ENCODE measurements at places on chromosomes 1 and 21.

DNA sequence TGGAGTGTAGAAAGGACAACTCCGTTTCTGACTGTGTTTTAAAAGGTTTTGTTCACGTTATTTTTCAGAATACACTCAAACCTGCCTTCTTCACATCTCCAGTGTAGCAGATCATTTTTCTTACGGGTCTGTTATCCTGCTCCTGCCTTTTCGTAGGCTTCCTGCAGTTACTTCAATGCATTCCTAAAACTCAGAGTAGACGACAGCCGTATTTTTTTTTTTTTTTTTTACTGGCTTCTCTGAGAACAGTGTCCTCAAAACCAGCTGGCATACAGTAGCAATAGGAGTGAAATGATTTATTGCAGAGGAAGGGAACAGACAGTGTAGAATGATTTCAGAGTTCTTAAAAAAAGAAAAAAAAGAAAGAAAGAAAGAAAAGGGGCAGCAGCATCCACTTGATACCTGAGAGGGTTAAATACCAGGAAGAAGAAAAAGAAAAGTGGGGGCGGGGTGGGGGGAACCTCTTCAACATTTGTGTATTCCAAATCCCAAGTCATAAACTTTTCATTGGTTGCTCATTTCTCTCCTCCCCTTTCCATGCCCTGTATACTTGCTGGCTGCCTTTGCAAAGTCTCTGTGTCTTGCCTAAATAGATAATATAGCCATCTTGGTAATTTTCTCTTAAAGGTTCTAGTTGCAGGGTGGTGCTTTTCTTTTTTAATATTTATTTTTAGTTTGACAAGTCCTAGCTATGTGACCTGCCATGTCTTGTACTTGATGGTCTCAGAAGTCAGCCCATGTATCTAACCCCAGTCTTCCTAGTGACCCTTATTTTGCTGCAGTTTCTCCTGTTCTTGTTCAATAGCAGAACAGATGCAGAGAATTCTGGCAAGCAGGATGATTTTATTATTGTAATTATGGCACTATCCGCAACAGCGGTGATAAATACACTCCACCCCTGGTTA lies 2.8 kb downstream of the TGFB2 start:
- no peak for DNase-seq

DNA sequence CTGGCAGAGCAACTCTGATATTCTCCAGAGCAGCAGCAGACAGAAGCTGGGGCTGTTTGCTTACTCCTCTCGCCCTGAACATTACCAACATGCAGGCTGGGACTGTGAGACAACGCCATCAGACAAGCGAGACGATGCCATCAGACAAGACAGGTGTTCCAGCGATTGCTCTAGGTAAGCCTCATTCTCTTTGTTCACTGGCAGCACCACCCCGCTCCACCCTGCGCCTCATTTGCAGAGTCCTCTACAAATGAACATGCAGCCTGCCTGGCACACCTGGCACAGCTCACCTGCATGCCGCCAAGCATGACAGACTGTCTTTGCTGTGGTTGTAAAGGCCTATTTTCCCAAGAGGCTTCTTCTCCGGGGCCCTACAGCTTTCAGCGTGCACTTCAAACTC lies 346.2 kb downstream of the SMYD3 start:
- no peak for DNase-seq

DNA sequence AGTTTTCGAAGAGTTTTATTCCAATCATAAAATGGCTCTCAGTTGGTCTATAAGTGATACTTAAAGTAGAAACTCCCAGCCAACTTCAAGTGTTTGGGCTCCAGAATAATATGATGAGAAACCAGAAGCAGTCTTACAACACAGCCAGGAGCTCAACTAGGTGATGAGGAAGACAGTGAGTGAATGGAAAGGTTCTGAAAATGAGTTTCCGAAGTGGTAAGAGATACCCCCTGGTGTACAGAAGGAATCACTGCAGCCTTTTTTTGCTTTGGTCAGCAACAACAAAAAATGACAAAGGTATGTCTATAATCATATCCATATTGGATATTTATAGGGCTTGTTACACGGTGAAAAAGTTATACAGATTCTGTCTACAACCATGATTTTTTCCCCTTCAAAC lies 16.5 kb downstream of the KRTAP19-1 start:
- no peak for DNase-seq

DNA sequence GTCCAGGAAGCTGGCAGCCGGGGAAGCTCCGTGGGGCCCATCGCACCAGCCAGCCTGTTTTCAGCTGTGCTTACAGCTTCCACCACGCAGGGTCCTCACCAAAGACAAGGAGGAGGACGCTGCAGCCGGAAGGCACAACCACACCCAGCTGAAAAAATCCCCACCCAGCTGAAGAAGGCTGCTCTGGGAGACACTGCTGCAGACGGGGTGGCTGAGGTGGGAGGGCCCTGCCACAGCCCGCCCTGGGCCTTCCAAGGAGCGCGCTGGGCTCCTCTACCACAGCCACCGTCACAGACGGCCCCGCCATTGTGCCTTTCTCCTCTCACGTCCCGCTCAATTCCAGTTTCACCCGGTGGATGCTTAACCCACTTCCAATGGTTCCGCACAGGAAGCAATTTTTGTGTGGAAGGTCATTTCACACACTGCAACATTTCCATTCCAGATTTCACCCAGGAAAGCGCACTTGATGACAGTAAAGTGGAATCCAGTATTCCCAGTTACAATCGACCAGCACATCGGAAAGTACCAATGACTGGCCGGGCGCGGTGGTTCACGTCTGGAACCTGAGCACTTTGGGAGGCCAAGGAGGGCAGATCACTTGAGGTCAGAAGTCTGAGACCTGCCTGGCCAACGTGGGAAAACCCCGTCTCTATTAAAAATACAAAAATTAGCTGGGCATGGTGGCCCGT lies 47.9 kb downstream of the NPHP4 start:
- DNase-seq, result no peak

- no peak for DNase-seq
Measured at GRCh38 chr1:245153552-245154428, 995 bp upstream of the KIF26B start.

DNA sequence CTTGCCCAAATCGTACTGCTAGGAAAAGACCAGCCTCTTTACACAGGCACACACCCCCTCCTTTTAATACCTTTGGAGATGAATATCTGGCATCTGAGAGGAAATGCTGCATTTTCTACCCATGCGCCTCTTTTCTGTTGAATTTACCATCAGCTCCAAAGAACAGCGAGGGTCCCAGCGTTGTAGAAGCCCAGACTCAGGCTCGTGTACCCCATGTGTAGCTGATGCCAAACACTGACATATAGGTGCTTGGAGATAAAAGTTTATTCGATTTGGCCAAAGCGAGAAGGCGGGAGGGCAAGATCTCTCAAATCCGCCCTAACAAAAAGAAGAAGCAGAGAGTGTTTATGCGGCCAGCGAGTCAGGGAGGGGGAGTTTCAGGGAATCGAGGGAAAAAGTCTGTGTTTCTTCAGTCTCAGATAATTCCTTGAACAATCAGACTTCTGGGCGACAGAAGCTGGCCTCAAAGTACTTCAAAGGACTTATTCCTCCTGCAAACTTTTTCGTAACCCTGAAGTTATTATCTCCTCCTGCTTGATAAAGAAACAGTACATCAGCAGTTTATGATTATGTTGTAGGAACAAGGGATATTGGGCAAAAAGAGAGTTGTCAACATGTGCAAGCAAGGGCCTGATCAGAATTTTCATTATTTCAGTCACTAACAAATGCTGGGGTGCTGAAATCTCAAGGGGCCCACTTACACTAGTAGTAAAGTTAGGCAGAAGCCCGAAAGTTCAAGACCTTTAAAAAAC lies 642 bp upstream of the CREG1 start:
- DNase-seq, result no peak

- DNase-seq, result no peak
Measured at GRCh38 chr1:228307218-228308023, 99.2 kb downstream of the TRIM11 start.

GRCh38 chr21:25776440-25776839 lies 41.7 kb downstream of the GABPA start:
- no peak for DNase-seq

All from stimulated activated CD8-positive, alpha-beta memory T cell treated with anti-CD3 and anti-CD28 coated beads, Interleukin-4, amount 100 ng/mL, for 1 hour (primary cell).